ENCODE measurements at places on chromosomes 4 and X.
A peak's percentile ranks its signal among the peaks of the same experiment; 100 is the strongest.

- no peak for DNase-seq
Observed at GRCh38 chrX:141405486-141405852, 163.2 kb upstream of the SPANXC start.

GRCh38 chr4:114535725-114536124 lies 62.9 kb upstream of the UGT8 start:
- no peak for DNase-seq

- DNase-seq, result no peak
Observed at GRCh38 chr4:26220696-26221095, 100.1 kb upstream of the RBPJ start.

- DNase-seq, result no peak
Observed at GRCh38 chr4:5877392-5877791, 15.5 kb downstream of the CRMP1 start.

DNA sequence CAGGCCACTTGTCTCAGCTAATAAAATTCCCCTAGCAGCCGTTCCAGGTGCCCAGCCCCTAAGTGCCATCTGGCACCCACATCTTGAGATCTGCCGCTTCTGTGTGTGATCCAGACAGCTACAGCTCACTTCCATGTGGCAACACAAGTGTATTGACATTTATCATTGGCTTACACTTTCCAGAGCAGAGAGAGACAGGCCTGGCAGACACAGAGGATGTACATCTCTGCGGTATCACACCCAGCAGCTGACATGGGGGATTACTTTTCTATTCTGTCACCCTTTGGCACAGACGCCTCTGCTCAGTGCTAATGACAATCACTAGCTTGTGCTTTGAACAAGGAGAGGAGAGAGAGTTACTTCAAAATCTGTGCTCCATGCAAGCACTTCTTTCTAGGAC lies 195.9 kb downstream of the KDR start:
- DNase-seq, result no peak

GRCh38 chr4:95728145-95728544 lies 111.7 kb upstream of the PDHA2 start:
- DNase-seq, result no peak

- no peak for DNase-seq
Observed at GRCh38 chrX:34764852-34765361, 107.8 kb upstream of the TMEM47 start.

DNA sequence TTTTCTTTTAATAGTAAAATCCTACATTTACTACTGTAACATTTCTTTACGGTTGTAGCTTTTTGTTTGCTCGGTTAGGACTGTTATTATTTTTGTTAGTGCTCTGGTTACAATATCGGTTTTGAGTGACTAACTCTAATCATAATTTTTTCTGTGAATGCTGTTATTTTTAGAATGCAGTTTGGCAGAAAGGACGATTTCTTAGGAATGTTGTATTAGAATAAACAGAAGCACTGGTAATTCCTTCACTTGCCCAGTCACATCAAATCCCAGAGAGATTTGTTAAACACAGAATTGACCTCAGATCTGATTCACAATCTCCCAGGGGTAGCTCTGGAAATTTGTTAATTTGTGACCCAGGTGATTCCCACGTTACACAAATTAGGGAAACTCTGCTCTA lies 21.7 kb downstream of the DDIT4L start:
- no peak for DNase-seq

DNA sequence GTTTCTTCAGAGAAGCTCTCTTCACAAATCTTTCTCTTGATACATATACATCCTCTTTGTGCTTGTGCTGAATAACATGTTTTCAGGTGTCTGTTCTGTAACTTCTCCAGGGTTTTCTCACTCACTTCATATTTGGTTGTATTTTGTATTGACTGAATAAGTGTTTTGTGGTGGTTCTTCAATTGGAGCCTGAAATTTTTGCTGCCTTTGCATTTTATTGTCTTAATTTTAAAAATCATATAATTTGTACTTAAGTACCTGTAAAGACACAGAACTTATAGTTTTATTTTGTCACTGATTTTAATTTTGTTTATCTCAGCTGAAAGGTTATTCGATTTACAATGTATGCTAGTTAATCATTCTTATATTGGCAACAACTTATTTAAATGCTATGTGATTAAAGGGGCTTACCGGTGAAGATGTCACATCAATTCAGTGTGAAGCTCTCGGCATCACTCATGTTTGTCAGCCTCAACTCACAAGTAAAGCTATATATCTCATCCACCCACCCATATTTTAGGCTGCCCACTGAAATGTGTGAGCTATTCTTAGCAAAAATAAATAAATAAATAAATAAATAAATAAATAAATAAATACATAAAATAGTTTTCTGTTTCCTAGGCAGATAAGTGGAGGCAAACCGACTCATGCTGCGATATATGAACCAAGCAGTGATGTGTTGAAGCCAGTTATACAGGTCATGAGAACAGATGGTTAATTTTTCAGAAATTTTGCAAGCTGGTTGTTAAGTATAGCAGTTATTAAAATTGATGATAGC lies 76.4 kb upstream of the FSTL5 start:
- no peak for DNase-seq

- no peak for DNase-seq
Observed at GRCh38 chr4:189870511-189871234, 70.0 kb upstream of the FRG1 start.

- no peak for DNase-seq
Observed at GRCh38 chr4:81102107-81102506, 71.6 kb downstream of the BMP3 start.

GRCh38 chr4:37540486-37540885 lies 145.7 kb downstream of the RELL1 start:
- no peak for DNase-seq

DNA sequence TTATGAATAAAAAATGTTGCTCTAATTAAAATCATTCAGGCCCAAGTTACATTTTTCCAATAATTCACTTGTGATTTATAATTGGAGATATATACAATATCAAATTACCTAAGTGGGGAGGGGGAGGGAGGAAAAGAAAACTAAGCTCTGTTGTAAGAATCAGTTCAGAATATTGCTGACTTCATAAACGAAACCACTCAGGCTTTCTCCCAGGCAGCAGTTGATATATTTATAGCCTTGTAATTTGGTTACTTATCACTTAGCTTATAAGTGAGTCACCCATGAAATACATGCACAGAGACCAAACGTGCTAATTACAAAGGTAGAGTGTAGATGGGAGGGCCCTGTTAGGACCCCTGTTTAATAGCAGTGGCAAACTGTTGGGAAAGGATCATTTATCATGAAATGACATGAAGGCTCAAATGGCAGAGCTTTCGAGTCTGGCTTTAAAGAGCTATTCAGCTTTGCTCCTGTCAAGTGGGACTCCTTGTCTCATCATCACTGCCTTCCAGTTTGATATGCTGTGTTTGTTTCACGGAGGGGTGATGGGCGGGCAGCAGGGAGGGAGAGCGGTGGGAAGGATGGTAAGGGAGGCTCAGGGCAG lies 105.6 kb upstream of the PGRMC2 start:
- DNase-seq, result no peak

DNA sequence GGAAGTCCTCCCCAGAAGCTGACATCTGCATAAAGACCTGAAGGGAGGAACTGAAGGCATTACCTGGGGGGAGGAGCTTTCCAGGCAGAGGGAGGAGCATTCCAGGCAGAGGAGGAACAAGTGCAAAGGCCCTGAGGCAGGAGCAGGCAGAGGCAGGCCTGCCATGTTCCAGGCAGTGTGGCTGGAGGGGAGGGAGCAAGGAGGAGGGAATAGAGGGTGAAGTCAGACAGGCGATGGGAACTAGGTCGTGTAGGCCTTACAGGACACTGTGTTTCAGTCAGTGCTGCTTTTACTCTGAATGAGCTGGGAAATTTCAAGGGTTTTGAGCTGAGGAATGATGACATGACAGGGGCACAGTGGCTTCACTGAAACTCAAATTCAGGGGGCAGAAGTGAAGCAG lies 292.7 kb downstream of the BCOR start:
- no peak for DNase-seq

GRCh38 chr4:15295421-15296162 lies 132.2 kb upstream of the C1QTNF7 start:
- DNase-seq, result no peak

- DNase-seq, result no peak
Observed at GRCh38 chrX:14027511-14028019, 2.1 kb downstream of the GEMIN8 start.

GRCh38 chr4:154254999-154255398 lies 236.6 kb downstream of the DCHS2 start:
- no peak for DNase-seq

GRCh38 chr4:71294301-71294700 lies 44.5 kb upstream of the SLC4A4 start:
- no peak for DNase-seq

GRCh38 chr4:127631420-127631819 lies 1.3 kb upstream of the INTU start:
- no peak for DNase-seq

DNA sequence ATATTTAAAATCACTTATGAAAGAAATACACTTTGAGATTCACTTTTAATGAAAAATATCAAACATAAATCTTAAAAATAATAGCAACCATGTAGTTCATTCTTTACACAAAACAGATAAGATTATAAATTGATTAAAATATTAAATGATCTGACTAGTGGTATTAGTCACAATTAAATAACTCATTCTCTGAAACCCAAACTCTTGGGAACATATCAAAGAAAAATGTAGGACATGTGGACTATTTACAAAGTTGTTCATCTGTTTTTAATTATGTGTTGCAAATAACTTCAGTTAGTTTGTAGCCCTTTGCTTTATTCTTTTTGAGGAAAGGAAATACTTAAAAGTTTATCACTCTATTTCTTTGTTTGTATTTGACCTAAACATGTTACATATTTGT lies 9.5 kb upstream of the GUCY1A1 start:
- DNase-seq, result no peak

- no peak for DNase-seq
Observed at GRCh38 chr4:103496800-103497199, 223.0 kb downstream of the TACR3 start.

- DNase-seq, result peak; percentile 7
Observed at GRCh38 chr4:139416073-139416673, 37.7 kb upstream of the RAB33B start.

- no peak for DNase-seq
Observed at GRCh38 chr4:49516796-49517195, 530.7 kb downstream of the CWH43 start.
